ENCODE measurements at places on chromosomes 4 and X.

GRCh38 chrX:120120223-120120622, 4.5 kb upstream of the RHOXF1 start:
- DNase-seq: no peak

DNA sequence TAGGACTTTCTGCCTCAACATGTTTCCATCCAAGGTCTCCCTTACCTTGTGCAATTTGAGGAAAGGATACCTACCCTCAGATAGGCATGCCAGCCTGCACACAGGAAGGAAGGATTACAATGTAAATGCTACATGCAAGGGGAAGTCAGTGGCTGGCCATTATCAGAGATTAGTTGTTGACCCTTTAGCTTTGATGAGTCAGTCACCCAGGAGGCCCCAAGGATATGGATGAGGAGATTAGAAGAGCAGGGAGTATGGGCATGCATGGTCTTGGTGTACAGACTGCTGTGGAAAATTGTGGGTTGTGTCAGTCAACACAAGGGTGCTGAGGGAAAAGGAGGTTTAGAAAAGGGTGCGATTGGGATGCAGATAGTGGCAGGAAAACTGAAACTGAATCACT, 92.0 kb downstream of the GUCY2F start:
- DNase-seq: no peak

GRCh38 chr4:1851575-1852410, 4.2 kb downstream of the LETM1 start:
- no peak for DNase-seq

- no peak for DNase-seq
Observed at GRCh38 chrX:2664502-2664901, 26.6 kb upstream of the CD99 start.

DNA sequence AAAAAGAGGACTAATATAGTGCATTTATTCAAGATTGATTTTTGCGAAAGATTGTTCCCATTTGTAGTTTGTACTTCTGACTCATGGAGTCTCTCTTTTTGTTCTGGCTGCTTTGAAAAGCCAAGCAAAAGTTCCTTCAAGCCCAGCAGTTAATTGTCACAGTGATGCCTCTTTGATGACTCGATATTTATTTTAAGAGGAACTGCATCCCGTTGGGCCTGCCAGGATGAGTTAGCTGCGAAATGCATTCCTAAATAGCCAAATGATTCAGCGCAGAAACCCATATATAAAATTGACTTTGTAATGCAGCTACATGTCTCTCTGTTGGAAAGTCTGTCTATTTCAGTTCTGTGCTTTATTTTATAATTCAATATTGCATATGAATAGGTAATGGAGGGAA, 295.1 kb downstream of the GBA3 start:
- no peak for DNase-seq

DNA sequence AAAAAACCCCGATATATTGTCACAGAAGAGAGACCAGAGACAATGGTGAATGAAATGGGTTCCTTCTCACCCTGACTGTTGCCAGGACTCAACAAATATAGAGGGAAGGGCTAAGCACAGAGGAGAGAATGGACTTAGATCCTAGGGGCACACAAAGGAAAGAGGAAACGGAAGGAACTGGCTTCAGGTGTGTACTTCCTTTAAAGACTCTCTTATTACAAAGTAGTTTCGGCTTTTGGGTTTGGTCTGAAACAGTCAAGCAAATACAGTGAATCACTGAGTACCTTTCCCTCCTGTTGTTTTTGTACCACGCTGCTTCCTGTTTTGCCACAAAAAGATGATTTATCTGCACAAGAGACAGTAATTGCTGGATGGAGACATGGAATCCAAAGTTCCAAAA, 46.1 kb upstream of the S100G start:
- DNase-seq: no peak

DNA sequence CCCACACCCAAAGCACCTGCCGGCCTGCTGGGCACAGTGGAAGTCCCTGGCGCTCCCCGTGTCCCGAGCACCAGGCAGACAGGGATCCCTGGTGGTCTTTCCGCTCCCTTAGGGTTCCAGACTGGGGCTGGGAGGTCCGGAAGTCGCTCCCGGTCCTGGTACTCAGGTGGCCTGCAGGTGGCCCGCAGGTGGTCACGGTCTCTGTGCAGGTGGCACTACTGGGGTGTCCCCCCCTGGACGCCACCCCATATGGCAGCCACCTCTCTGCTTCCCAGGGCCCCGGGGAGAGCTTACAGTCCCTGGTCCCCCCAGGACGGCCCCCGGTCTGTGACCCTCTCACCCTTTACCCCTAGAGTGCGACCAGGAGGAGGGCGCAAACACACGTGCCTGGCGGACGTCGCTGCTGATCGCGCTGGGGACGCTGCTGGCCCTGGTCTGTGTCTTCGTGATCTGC, 13.6 kb downstream of the SLC25A6 start:
- DNase-seq: no peak

- no peak for DNase-seq
Observed at GRCh38 chr4:184802697-184803015, 23.1 kb downstream of the ACSL1 start.

DNA sequence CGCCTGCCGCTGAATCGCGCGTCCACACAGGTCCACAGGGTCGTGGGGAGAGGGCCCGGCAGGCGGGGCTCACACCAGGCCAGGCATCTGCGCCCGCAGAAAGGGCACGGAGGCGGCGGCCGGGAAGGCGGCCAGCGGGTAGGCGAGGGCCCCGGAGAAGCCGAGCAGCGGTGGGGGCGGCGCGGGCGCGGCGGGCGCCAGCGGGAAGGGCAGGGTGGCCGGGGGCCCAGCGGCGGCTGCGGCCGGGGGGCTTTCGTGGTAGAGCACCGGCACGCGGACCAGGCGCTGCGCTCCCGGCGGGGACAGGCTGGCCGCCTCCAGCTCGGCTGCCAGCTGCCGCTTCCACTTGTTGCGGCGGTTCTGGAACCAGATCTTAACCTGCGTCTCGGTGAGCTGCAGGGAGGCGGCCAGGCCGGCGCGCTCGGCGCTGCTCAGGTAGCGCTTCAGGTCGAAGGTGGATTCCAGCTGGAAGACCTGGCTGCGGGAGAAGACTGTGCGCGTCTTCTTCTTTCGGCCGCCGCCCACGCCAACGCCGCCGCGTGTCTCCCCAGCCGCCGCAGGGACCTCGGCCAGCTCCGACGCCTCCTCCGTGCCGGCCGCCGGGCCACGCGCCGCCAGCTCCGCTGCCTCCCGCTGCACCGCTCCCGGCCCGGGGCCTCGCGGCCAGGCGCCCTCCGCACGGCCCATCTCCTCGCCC, 3.9 kb downstream of the HMX1 start:
- DNase-seq: no peak

DNA sequence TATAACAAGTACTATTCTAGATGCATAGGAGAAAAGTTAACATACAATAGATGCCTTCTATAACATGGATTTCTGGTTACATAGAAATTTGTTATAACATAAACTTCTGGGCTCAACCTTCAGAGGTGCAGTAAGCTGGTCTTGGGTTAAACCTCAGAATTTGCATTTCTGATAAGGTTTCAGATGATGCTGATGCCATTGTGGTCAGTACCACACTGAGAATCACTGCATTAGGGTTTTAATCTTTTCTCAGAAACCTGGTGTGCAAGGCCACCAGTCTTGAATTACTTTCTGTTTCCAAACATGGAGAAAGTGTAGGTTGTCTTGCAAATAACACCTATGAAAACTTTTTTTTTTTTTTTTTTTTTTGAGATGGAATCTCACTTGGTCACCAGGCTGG, 146.2 kb downstream of the SPOCK3 start:
- DNase-seq: no peak

GRCh38 chr4:87213421-87214075, 6.9 kb downstream of the KLHL8 start:
- no peak for DNase-seq

DNA sequence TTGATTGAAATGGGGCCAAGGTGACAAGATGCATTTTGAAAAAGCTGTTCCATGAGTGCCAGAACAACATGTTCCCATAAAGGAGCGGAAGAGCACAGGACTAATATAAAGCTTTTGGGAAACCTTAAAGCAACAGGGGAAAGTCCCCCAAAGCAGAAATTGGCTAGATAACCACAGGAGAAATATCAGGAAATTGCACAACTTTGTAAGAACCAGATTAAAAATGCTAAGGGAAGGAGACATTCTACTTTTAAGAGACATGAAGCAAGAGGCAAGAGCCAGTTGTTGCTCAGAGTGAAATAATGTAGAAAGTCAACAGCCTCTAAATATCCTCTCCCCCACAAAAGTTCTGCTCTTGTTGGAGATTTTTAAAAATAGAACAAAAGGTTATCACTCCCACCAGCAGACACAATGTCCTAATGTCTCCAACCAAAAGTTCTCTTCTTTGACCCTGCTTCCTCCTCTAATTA, 85.2 kb upstream of the LNX1 start:
- DNase-seq: no peak

GRCh38 chr4:38122060-38122459, 161.9 kb downstream of the PTTG2 start:
- DNase-seq: no peak

GRCh38 chrX:150363561-150364346, 637 bp downstream of the MAMLD1 start:
- no peak for DNase-seq

DNA sequence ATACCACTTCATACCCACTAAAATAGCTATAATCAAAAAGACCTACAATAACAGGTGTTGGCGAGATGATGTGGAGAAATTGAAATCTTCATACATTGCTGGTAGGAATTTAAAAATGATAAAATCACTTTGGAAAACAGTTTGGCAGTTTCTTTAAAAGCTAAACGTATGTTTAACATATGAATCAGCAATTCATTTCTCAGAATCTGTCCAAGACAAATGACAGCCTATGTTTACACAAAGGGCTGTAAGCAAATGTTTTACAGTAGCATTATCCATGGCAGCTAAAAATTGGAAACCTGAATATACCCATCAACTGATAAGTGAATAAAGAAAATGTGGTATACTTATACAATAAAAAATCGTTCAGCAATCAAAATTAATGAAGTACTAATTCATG, 33.0 kb upstream of the ABCG2 start:
- no peak for DNase-seq

DNA sequence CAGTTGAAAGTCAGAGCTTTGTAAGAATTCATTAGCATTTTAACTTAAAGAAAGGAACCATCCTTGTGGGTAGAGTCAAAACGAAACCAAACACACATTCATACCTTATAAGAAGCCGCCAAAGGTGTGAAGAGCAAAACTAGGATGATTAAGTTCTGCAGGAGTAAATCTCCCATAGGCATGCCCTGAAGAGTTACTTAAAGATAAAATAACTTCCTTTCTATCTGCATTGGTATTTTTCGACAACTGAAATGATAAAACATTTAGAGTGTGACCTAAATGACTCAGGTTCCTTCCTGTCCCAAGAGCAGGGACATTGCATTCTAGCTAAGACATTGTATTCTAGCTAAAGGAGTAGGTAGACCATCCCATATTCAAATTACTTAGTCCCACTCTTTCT, 75.3 kb downstream of the BCOR start:
- no peak for DNase-seq

GRCh38 chr4:116705466-116705865, 379.9 kb downstream of the TRAM1L1 start:
- DNase-seq: no peak

DNA sequence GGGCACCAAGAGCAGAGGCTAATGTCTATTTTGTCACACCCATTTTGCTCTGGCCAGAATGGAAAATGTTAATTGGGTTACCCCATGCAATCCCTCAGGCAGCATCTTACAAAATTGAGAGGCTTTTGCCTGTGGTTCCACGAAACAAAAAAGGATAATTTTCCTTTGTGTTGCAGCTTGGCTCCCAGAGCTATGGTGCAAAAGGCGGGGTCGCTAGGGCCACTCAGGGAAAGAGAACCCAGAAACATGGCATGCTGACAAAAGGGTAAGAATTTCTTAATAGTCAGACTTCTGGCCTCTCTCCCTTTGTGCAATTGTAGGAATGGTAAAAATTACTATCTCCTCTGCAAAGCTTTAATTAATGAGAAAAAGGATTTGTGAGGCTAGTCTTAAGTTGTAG, 119.6 kb upstream of the BANK1 start:
- no peak for DNase-seq

DNA sequence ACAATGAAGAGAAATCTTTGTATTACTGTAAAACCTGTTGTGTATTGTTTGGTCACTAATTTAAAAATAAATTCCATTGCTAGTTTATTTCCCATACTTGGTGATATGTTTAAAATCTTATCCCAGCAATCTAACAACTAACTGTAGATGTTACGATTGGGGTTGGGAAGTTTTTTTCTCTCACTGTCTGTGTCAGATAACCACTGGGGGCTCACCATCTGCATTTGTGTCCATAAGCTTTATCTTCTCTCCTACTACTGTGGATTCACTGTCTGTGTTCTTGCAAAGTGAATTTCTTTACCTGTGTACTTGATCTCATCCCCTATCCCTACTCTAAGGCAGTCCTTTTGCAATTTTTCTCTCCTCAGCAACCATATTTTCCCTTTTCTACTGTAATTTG, 81.3 kb downstream of the STIM2 start:
- DNase-seq: no peak

DNA sequence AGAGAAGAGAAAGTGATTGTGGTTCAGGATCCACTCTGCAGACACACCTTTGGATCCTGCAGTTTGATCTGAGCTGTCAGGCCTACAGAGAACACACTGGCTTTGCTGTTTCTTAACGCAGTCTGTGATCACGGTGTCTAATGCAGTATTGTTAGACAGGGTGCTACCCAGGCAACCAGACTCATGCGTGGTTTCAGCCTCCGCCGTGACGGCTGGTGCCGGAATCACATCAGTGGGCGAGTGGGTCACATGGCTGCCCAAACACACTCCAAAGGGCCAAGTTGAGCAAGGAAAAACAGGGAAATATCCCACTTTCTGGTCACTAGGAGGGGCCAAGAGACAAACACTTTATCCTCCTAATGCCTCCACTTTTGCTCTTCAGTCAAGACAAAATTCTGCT, 27.5 kb downstream of the CCDC149 start:
- DNase-seq: no peak

DNA sequence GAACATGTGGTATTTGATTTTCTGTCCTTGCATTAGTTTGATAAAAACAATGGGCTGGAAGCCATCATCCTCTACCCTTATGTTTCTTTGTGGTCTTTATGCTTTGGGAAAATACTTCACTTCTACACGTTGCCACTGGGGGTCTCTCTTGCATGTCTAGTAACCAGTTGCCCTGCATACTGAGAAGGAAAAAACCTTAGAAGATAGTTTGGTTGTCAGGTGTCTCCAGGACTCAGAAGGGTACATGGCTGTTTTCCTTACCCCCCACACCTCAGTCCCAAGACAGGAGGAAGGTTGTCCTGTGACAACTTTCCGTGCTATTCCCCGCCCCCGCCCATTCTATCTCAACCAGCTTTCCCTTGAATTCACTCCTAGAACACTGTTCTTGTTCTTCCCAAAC, 62.1 kb upstream of the LANCL3 start:
- no peak for DNase-seq

DNA sequence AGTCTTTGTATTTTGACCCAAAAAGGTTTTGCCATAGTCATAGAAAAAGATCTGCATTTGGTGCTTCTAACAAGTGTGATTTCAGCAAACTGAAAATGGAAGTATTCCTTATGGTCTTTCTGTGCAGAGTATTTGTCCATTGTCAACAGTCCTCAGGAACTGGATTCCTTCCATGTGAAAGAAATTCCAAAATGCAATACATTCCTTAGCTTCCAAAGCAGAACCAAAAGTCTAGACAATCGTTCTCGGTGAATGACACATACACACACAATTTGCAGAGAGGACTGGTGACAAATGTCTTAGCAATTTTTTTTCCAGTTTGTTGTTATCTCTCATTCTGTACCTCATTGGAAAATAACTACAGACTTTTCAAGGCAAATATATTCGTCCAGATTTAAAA, 562.2 kb upstream of the SLIT2 start:
- DNase-seq: no peak

- DNase-seq: no peak
Observed at GRCh38 chrX:77743720-77744119, 42.3 kb downstream of the ATRX start.
